Fibroblast of the aortic adventitia (primary cell): ENCODE measurements at places on chromosomes 6 and 20. TPM values are rescaled to one million over a fixed set of nuclear protein-coding genes. Genes with fewer than 3 reads are reported as not detected.

DNA sequence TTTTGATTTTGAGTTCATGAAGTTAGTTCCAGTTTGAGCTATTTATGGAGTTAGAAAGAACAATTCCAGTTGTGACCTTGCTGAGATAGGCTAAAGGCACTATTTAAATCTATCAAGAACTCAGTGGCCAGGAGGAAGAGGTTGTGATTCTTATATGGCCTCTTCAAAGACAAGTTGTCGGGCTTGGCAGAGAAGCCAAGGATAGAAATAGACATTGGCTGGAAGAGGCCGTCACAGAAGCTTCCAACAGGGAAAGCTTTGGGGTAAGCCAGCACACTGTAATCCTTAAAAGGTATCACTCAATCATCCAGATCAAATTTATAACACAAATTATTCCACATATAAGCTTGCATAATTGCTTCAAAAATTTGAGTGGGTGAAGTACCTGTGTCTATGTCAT is 286.1 kb downstream of the SYNE1 start:
- DNase-seq, result no peak

DNA sequence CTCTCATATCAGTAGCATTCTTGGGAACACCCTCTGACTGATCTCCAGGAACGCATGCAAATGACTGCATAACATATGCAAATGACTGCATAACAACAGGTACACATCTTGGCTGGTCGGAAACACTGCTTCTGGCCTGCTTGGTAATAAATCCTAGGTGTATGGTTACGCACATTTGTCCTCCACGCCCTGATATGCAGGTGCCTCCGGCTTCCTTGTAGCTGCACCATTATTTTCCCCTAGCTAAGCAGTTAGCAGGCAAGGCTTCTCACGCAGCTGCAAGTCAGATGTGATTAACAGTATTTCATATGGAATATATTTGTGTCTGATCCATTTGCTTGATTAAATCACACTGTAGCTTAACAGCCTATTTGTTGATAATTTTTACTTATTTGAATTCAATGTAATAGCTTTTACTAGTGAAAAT is 5.9 kb downstream of the RPS6KA2 start:
- DNase-seq, result no peak

VSX1 gene
- not detected in 2 replicates for total RNA-seq

- DNase-seq, result no peak
Measured at GRCh38 chr6:6105472-6106036, 98.8 kb upstream of the NRN1 start.

GRCh38 chr20:23248461-23248882 is 102.1 kb upstream of the NXT1 start:
- no peak for DNase-seq

DNA sequence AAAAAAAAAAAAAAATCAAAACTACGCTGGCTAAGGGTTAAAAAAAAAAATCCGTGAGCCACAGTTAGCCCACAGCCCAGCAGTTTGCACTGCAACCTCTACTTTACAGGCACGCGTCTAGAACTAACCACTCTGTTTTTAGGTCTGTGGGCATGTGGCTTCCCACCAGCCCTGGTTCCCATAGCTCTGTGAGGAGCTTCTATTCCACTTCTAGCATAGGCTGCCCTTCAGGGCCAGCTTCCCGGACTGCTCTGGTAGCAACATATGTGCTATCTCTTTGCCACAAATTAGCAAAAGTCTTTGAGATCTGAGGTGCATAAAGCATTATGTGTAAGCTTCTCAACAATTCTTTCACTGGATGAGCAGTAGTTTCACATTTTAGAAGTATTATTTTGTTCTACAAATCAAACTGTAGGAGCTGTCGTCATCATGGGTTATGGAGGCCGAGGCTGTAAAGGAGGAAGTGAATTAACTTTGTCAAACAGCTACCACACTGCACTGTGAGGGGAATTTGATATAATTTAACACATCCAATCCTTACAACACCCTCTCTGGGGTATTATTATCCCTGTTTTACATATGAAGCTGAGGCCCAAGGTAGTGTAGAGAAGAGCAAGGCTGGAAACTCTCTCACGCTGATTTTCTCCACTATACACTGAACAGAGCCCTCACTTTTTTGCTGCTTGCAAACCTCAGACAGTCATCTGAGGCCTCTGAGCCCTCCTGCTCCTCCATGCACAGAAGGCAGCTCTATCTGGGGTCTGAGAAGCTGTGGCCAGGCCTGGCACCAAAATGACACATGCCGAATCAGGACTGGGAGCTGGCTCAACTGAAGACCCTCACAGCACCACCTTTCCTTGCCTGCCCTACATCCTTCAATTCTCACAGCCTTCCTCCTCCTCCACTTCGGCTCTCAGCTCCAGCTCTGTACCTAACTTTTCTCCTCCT is 35.4 kb downstream of the MAN1A1 start:
- no peak for DNase-seq

DNA sequence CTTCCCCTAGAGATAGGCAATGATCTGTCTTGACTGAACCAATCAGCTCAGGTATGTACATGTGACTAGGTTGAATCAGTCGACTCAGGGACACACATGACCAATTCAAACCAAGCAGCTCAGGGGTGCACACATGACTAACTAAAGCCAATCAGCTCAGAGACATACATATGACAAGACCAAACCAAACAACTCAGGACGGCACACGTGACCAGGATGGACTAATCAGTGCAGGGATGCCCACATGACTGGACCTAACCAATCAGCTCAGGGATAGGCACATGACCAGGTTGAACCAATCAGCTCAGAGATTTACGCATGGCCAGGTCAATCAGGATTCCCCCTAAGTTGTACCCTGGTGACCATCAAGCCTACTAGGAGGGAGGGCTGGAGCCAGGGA is 310.3 kb downstream of the CDH26 start:
- no peak for DNase-seq

DNA sequence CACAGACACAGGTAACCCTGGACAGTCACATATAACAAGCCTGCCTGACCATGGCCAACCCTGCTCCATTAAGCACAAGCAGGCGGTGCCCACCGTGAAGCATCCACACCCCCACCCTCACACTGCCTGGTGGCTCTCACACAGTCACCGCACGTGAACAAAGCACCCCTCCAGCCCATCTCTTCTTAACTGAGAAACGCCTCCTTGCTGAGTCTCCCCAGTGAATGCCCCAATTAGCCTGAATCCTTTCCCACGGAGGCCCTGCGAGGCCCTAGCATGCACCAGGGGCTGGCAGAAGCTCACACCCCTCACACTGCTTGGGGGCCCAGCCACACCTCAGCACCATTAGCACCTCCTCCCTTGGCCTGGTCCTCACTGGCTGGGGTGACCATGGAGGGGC is 72.3 kb downstream of the GRM4 start:
- no peak for DNase-seq

DNA sequence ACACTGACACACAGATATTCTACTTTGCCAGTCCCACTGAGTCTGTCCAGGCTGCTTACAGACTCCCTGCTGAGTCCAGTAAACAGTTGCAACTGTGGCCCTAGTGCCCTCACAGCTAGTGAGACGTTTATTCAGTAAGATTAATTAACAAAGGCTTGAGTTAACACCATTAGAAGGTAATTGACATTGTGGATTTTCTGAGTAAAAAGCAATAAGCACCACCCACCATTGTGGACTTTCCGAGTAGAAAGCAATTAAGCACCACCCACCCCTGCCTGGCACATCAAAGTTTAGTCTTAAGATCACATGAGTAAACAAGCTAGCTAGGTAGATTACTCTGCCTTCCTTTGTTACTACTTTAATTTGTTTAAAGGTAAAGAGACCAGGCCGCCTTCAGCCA is 408.6 kb upstream of the IMPG1 start:
- no peak for DNase-seq

DNA sequence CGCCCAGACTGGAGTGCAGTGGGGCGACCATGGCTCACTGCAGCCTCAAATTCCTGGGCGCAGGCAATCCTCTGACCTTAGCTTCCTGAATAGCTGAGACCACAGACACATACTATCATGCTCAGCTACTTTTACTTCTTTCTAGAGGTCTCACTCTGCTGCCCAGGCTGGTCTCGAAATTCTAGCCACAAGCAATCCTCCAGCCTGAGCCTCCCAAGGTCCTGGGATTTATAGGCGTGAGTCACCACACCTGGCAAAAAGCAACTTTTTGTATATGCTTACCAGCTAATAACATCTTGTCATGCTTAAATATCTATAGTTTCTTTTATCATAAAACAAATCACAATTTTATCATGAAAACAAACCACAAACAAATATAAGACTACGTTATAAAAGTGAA is 23.0 kb downstream of the RNASET2 start:
- DNase-seq, result no peak

DNA sequence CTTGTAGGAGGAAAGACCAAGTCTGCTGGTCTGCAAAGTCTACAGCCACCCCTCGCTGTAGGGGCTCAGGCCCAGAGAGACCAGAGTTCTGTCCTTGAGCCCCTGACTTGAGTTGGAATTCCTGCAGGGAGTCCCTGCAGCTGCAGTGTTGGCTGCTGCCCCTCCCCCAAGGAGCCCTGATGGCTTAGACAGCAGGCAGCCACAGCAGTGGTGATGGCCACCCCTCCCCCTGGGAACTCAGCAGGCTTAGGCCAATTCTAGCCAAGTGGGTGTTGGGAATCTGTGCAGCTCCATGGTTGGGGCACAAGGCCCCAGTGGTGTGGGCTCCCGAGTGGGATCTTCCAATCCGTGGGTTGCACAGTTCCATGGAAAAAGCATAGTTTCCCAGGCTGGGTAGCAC is 345.4 kb downstream of the CD109 start:
- DNase-seq, result no peak

APCDD1L gene
- 1.6 and 20.8 TPM in 2 replicates for total RNA-seq

GRCh38 chr6:129507059-129507807 is 202.7 kb downstream of the ARHGAP18 start:
- DNase-seq, result no peak

KHDC1L gene
- total RNA-seq, result not detected in 2 replicates

GRCh38 chr6:114286211-114286610 is 56.6 kb downstream of the HS3ST5 start:
- no peak for DNase-seq

- no peak for DNase-seq
Measured at GRCh38 chr6:6707143-6707542, 118.6 kb downstream of the LY86 start.

TGM6 gene
- total RNA-seq, result not detected in 2 replicates

CLVS2 gene
- not detected in 2 replicates for total RNA-seq

DNA sequence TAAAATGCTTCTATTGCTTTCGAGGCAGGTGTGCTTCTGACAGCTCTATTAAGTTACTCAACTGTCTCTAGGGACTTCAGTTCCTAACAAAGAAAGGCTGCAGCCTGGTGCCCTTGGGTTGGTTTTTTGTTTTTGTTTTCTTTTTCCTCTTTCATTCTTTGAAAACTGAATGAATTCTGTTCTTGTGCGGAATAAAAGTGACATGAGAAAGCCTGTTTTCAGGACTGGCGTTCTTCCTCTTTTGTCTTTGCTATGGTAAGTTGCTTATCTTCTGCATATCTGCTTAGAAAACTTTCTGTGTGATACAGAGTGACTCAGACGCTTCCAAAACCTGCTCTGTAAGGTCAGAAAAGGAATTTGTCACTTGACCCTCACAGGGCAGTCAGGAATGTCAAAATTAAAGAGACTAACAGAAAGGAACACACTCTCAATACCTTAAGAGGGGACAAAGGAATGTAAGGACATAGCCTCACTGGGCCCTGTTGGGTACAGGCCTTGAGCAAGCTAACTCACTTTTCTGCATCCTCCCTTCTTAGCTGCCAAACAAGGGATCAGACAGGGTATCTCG is 56.2 kb upstream of the NHSL1 start:
- DNase-seq, result peak; percentile 24

DNA sequence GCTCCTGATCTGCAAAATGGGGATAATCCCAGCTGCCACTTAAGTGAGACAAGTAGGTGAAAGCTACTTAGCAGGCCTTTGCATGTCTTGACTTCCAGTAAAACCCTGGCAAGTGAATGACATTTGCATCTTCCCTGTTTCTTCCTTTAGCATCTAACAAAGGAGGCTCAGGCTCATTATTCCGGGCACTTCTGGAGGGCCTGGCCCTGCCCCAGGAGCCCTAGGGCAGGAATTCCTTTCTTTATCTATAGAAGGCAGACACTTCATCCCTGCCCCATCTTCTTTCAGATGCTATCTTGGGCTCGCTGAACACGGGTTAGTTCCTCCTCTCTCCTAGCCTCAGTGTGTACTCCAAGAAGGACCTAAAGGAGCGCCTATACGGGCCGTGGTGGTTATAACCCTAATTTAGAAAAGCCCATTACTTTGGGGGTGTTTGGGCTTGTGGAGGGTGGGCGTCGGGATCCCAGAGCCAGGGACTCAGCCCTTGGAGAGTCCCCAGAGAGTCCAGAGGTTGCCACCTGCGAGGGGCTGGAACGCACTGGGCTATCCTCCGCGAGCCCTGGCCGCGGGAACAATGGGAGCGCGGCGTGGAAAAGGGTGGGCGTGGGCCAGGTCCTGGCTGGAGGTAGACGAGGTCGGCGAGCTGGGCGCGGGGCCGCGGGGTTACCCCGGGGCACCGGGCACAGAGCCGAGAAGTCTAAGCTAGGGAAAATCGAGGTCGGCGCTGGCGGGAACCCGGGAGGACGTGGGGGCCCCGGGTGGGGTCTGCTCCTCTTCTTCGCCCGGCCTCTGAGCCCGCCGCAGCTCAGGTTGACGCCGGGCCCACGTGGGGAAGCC is 62.8 kb upstream of the EPB41L1 start:
- no peak for DNase-seq

DNA sequence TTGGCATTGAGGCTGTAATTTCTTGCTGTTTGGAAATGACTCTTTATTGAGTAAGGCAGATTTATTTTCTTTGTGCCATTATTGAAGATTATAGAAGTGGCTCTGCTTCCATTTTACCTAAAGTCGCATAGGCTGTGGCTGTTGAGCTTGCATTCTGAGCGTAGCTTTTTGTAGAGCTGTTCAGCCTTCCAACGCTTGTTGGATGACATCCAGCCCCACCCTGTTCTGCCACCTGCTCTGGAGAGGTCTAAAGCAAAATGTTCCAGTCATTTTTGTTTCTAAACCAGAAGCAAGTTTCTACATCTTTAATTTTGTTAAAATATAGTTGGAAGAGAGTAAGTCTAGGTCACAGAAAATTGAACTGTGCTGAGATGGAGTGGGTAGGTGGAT is 24.4 kb downstream of the UST start:
- no peak for DNase-seq

GRCh38 chr6:41379306-41379705 is 43.9 kb downstream of the NCR2 start:
- DNase-seq, result no peak

DNA sequence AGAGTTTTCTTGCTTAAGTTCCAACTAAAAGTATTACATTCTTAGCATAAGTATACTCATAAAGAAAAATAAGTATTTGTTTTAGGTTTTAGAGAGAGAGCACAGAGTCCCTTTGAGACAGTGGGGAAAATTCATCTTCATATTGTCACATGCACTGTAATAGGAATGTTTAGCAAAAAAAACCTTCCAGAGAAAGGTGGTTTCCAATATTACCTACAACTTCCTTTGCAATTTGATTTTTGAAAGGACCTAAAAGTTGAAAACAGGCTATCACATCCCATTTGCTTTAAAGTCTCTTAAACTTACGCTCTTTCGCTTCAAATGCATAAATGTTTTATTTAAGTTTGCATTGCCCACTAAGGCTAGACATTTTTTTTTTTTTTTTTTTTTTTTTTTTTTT is 86.4 kb downstream of the OPRM1 start:
- no peak for DNase-seq
